ENCODE measurements at places on chromosomes 16 and 17.

GRCh38 chr16:53933407-53933806 is 229.5 kb downstream of the FTO start:
- no peak for DNase-seq

GRCh38 chr17:70208825-70209555 is 39.7 kb downstream of the KCNJ2 start:
- no peak for DNase-seq

DNA sequence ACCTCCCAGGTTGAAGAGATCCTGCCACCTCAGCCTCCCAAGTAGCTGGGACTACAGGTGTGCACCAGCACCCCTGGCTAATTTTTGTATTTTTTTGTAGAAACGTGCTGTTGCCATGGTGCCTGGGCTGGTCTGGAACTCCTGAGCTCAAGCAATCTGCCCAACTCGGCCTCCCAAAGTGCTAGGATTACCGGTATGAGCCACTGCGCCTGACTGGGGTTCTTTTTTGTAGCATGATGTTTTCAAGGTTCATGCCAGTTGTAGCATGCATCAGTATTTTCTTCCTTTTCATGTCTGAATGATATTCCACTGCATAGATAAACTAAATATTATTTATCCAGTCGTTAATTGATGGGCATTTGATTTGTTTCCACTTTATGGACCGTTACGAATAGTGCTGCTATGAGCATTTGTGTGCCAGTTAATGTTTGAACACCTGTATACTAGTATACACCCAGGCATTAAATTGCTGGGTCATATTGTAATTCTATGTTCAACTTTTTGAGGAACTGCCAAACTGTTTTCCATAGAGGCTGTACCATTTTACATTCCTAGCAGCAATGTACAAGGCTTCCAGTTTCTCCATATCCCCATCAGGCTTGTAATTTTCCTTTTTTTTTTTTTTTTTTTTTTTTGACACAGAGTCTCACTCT is 24.8 kb upstream of the CEP20 start:
- no peak for DNase-seq

DNA sequence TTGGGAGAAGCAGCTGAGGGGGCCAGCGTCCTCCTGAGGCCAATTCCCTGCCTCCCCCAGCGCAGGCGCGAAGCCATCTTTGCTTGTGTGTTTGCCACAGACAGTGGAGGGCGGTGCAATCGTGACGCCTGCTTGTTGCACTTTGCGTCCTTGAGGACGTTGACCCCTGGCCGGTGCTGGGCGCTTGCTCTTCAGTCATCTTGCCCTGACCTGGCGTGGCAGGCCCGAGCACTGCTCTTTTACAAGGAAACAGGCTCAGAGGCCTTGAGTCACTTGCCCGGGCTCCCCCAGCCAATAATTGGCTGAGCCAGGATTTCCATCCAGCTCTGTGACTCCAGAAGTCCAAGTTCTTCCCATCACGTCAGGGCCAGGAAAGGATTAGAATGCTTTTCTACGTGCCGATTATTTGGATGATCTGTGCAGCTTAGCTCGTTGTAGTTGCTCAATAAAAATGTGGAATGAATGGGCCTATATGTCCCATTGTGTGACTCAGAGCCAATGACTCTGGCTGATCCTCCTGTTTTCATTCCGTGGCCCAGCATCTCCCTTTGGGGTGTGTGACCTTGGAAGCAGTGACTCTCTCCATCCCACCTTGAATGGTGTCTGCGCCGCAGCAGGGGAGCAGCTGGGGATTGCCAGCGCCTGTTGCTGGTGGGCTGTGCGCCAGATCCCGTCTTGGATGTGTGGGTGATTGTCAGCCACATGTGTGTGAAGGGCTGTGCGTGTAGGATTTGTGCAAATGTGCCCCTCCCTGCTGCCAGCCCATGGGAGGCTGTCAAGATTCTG is 214.1 kb downstream of the SEC14L1 start:
- DNase-seq, result no peak

GRCh38 chr17:37815536-37815935 is 70.7 kb upstream of the HNF1B start:
- no peak for DNase-seq

DNA sequence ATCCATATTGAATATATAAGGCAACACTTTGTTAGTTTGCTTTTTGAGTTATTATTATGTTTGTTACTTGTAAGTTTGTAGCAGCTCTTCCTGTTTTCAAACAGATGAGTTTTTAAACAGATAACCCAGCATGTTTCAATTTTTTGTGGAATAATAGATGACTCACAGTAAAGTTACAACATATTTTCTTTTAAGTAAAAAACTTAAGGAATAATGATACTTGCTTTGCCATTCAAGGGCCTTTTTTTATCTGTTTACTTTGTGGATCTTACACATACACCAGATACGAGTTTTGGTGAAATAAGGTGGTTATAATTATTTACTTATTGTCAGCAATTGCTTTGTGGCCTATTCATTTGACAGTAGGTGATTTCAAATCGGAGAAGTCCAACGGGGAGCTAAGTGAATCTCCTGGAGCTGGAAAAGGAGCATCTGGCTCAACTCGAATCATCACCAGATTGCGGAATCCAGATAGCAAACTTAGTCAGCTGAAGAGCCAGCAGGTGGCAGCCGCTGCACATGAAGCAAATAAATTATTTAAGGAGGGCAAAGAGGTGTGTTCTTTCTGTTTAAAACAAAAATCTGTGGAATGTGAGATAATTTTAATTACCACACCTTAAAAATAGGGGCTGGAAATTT is 66.3 kb downstream of the BPTF start:
- no peak for DNase-seq

DNA sequence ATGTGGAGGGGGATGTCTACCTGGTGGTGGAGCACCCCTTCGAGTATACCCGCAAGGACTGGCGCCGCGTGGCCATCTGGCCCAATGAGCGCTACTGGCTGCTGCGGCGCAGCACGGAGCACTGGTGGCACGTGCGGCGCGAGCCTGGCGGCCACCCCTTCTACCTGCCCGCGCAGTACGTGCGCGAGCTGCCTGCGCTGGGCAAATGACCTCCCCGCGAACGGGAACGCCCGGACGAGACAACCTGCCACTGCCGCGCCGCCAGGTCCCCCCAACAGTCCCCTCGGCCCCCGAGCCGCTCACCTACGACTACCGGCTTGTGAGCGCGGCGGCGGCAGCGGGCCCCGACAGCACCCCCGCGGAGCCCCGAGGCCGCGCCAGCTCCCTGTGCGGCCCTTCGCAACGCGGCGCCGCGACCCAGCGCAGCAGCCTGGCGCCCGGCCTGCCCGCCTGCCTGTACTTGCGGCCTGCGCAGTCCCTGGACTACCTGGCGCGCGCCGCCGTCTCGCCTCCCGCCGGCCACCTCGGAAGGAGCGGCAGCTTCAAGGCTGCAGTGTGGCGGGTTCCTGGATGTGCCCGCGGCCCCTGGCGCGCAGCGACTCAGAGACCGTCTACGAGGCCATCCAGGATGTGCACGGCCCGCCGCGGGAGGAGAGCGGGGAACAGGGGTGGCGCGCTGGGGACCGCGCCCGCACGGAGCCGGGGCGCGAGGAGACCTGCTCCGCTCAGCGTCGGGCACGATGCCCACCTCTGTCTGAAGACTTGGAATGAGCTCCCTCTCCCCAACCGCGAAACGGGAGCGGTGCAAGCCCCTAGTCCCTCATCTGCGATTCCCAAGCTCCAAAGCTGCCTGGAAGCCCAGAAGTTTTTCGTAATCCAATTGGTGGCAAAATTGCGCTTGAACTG is 48.7 kb upstream of the AMZ2 start:
- no peak for DNase-seq

DNA sequence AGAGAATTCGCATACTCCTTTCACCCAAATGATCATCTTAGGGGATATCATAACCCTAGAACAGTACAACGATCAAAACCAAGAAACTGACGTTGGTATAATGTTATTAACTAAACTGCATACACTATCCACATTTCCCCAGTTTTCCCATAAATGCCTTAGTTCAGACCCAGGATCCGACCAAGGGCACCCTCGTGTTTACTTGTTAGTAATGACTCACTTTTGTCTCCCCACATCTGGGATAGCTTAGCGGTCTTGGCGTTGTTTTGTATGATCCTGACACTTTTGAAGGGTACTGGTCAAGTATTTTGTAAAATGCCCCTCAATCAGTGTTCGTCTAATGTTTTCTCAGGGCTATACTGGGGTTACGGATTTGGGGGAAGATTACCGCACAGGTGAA is 8.0 kb downstream of the HS3ST3A1 start:
- no peak for DNase-seq

DNA sequence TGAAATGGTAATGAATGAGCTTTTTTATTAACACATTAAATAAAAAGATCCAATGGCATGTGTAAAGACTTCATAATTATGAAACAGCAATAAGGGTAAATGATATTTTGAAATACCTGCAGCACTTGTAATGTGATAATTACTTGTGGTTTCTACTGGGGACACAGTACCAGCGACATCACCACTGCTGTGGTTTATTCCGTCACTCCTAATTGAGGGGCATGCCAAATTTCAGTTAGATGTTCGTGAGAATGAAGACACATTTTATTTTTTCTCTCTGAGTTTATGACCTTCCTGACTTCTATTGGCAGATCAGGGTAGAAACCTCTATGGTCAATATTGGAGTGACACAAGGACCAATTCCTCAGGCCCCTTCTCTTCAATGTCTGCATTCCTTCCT is 131.9 kb upstream of the XYLT1 start:
- no peak for DNase-seq

GRCh38 chr17:57677858-57678257 is 67.2 kb downstream of the CCDC182 start:
- no peak for DNase-seq

DNA sequence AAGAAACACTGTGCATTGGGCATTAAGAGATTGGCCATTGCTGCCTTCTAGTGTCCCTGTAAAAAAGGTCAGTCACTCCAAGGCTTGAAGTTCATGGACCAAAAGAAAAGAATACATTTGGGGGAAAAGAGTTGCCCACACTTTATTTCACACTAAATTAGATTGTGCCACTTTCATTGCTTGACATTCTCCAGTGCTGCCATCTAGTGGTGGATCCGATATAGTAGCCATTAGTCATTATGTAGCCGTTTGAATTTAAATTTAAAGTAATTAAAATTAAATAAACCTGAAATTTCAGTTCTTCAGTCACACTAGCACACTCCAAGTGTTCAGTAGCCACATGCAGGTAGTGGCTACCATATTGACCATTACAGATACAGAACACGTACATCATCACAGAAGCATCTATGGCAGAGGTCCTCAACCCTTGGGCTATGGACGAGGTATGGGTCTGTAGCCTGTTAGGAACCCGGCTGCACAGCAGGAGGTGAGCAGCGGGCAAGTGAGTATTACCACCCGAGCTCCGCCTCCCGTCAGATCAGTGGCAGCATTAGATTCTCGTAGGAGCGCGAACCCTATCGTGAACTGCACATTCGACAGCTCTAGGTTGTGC is 21.9 kb upstream of the CDH5 start:
- DNase-seq, result no peak

DNA sequence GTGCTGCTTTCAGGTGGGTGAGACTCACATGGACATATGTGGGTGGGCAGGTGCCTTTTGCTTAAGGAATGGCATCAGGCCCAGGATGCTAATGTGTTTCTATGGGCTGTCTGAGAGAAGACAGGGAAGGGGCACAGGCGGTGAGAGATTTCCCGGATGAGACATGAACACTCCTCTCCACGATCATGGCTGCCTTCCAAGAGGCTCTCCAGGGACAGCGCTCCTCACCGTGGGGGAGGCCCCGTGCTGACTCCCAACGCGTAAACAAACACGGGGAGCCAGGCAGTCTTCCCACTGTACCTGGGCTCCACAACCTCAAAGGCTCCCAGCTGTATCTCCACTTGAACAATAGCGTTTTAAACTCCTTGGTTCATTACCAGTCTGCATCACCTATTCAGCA is 42.8 kb downstream of the CDK5R1 start:
- no peak for DNase-seq

DNA sequence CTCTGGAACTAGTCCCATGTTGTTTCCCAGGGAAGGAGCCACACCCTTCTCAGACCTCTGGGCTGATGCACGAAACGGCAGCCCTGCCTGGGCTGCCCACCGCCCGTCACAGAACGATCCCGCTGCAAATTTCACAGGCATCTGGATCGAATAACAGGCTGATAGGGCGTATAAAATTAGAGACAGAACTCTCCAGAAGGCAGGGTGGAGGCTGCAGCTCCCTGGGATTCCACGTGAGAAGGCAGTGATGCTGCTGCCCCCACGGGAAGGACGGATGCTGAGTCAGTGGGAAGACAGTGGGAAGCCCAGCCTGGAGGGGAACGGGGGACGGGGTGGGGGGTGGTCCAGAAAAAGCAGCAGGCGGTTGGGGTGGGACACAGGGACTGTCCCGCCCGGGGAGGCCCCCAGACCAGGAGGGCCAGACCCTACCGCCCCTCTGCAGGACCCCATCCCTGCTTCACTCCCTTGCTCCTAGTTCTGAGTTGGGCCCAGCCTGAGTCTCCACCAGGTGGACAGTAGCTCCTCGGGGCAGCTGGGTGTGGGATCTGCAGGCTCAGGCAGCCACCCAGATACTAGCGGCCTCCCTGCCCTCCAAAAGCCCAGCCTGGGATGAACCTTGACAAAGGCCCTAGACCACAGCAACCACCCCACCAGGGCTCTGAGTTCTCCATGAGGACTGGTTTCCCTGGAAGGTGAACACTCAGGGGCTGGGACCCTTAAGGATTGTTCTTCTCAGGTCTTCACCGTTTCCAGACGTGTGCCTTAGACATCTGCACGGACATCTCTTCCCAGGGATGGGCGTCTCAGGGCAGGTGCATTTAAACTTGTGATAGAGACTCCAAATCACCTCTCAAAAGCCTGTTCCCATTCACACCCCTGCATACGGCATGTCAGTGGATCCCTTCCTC is 117.8 kb downstream of the METRNL start:
- DNase-seq, result no peak

- no peak for DNase-seq
These were observed 1.5 kb downstream of the ABCC1 start for GRCh38 chr16:15950869-15951268.

GRCh38 chr17:61345061-61345460 is 54.6 kb upstream of the TBX2 start:
- DNase-seq, result no peak

DNA sequence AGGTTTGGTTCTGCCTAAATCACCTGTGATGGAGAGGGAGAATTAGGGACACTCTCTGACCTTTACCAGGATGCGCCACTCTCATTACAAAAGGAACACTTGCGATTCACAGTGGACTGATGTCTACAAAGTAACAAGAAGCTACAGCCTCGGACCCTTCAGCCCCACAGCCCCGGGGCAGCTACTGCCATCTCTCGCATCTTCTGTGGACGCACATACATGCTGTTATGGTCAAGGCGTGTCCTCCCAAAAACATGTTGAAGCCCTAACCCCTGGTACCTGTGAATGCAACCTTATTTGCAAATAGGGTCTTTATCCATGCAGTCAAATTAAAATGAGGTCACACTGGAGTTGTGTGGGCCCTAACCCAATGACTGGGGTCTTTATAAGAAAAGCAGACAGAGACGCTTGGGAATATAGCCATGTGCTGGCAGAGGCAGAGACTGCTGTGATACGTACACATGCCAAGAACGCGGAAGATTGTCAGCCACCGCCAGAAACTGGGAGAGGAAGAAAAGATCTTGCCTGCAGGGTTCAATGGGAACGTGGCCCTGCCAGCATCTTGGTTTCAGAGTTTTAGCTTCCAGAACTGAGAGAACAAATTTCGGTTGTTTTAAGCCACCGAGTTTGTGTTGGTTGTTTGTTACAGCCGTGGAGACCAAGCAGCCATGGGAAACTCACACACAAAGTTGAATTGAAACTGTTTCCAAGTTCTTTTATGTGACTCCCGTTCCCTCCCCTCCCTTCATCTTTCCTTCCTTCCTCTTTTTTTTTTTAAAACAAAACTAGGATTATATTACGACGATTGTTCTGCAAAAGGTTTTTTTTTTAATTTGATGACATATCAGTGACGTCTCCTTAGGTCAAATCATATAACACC is 23.1 kb downstream of the ATP2C2 start:
- DNase-seq, result no peak

Measured in GM12864 (cell line).